ENCODE measurements at places on chromosomes 5 and 9.

DNA sequence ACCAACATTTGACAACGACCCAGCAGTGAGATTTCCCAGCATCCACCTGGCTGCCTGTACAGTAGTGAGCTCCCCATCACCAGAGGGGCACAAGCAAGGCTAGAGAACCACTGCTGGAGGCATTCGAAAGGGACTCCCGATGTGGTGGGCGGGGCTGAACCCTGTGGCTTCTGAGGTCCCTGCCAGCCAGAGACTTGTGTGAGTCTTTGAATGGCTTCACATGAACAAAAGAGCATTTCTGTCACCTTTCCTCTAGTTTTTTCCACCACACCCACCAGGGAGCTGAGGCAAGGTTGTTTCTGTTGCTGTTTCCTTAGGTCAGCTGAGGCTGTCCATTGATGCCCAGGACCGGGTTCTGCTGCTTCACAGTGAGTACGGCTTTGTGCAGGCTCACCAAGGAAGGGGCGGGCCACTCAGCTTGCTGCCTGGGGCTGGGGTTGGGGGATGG is 15.7 kb downstream of the RGS3 start:
- no peak for DNase-seq

GRCh38 chr5:44708602-44709001 is 100.1 kb upstream of the MRPS30 start:
- DNase-seq = no peak

DNA sequence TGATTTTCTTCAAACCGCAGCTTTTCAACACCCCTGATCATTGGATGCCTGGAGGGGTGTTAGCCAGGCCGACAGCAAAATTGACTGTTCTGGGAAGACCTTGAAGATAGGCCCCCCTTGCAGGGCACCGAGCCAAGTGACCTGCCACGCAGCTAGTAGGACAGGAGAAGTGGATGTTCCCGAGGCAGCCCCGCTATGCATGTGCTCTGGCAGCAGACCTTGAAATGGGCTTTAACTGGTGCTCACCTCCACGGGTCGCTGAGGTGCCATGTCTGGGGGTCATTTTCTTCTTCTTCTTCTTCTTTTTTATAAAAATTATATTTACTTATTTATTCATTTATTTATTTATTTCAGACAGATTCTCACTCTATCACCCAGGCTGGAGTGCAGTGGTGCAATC is 12.6 kb downstream of the FGF18 start:
- no peak for DNase-seq

GRCh38 chr5:1914471-1914870 is 31.7 kb upstream of the IRX4 start:
- no peak for DNase-seq

DNA sequence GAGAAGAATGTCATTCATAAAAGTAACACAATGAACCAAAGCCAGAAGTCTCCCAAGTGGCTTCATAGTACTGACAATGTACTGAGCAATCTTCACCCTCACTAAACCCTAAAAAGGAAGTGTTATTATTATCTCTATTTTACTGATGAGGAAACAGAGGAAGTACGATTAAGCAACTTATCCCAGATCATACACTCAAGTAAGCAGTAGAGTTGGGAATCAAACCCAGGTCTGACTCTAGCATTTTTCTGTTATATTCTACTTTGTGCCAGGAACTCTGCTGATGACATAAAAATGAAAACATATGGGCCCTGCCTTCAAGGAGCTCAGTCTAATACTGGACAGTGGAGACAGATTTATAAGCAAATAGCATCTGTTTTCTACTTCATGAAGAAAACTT is 109.2 kb downstream of the RAPGEF6 start:
- DNase-seq = no peak

DNA sequence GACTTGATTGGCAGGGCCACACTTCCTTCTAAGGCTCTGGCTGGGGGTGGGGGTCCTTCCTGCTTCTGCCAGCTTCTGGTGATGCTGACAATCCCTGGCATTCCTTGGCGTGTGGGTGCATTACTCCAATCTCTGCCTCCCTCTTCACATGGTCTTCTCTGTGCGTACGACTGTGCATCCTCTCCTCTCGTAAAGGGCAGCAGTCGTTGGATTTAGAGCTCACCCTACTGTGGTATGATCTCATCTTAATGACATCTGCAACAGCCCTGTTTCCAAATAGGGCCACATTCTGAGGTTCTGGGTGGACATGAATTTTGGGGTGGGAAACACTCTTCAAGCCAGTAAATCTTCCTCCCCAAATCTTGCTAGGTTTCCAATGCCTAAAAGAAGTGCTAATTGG is 36.8 kb downstream of the ROPN1L start:
- DNase-seq = no peak

DNA sequence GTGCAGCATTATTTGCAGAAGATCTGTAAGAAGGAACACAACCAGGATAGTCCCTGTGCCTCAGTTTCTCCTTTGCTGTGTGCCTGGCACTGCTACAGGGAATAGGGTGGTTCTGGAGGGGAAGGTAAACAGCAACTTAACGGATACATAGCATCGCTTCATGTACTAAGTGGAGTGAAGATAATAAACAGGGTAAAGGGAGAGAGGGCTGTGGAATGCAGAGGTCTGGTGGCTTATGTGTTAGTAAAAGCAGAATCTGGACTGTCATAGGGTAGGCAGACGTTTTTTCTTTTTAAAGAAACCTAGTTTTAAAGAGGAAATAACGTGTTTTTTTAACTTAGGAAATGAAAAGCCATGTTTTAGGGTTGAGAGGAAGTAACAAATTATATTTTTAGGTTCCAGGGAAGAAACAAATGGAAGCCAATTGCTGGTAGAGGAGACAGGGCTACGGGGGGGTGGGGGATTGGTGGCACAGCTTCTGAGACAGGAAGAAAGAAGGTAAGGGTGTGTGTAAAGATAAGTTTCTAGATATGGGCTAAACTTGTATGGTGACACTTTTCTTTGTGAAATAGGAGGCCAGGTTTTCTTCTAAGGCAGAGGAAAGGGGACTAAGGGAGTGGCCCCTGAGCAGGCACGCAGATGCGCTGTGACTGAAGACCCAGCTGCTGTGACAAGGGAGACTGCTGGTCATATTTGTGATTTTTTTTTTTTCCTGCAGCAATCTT is 1.3 kb downstream of the GNG10 start:
- DNase-seq = no peak

- DNase-seq = no peak
Observed at GRCh38 chr5:72171667-72172066, 64.4 kb downstream of the MAP1B start.

GRCh38 chr9:92763721-92764380 is 782 bp downstream of the BICD2 start:
- DNase-seq = no peak

GRCh38 chr5:167352801-167353200 is 938.6 kb upstream of the WWC1 start:
- DNase-seq = no peak

- DNase-seq = no peak
Observed at GRCh38 chr5:69502367-69502766, 9.8 kb downstream of the OCLN start.

DNA sequence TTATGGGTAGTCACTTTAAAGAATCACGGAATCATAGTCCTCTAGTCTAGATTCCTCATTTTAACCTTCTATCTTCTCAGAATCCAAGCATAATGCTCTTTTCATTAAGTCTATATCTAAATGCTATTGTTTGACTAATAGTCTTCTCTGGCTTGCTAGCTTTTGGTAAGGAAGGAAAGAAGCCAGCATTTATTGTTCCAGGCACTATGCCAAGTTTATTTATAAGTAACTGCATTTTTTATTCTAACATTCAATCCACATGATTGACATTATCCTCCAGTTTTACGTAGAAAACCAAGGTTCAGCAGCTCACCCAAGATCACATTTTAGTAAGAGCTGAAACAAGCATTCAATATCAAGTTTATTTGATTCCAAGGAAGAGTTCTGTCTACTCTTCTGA is 254.2 kb downstream of the SAXO1 start:
- no peak for DNase-seq

GRCh38 chr5:103901885-103902284 is 339.3 kb upstream of the NUDT12 start:
- no peak for DNase-seq
